SHP77 treated with DMSO at 0.1 percent for 48 hours (cell line): ENCODE measurements at places on chromosomes 1 and 21.

GRCh38 chr1:152029929-152030211, 6.9 kb downstream of the S100A11 start:
- DNase-seq: no peak

- DNase-seq: no peak
Observed at GRCh38 chr1:32204943-32205361, 519 bp upstream of the IQCC start.

- peak; percentile 74 for DNase-seq
Observed at GRCh38 chr1:229579059-229579673, 20.7 kb upstream of the ABCB10 start.

GRCh38 chr1:55214212-55214933, 791 bp downstream of the USP24 start:
- no peak for DNase-seq

DNA sequence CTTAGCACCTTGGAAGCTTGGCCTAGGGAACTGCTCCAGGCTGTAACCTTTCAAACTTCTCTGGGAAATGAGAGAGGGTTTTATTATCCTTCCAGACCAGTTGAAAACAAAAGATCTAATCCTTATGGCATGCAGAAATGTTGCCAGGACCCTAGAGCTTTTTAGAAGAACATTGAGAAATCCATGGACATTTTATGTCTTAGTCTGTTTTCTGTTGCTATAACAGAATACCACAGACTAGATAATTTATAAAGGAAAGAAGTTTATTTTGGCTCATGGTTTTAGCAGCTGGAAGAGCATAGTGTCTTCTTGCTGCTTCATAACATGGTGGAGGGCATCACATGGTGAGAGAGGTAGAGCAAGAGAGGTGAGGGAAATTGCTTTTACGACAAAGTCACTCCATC, 25.8 kb downstream of the OSBPL9 start:
- no peak for DNase-seq

DNA sequence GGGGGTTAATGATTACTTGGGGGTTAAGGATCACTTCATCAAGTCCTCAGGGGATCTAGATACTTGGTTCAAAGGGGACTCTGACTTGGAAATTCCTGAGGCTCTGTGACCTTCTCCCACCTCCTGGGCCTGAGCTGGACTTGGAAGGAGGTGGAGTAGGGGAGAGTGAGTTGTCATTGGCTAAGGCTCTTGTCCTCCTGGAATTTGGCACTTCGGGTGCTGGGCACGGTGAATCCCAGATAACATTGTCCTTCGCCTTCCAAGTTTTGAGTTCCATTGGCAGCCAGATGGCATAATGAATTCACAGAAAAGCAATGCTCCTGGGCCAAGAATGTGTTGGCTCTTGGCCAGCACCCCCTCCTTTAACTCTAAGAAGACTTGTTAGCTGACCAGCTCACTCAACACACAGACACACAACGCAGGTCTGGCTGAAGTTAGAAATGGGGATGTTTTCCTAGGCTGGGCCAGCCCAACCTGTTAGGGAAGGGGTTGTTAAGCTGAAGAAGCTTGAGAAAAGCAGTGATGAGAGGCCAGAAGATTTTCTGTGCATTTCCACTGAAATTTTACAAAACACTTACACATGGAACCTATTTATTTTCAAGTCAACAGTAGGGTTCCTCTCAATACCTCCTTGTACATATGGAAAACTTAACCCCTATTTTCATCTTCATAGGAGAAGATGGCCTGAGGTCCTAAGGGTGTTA, 29.7 kb downstream of the SLC26A9 start:
- no peak for DNase-seq

- DNase-seq: no peak
Observed at GRCh38 chr1:154316704-154317103, 4.2 kb upstream of the AQP10 start.

- no peak for DNase-seq
Observed at GRCh38 chr1:36583980-36584782, 101.5 kb upstream of the CSF3R start.

GRCh38 chr1:232282498-232282897, 347.4 kb downstream of the SIPA1L2 start:
- no peak for DNase-seq

DNA sequence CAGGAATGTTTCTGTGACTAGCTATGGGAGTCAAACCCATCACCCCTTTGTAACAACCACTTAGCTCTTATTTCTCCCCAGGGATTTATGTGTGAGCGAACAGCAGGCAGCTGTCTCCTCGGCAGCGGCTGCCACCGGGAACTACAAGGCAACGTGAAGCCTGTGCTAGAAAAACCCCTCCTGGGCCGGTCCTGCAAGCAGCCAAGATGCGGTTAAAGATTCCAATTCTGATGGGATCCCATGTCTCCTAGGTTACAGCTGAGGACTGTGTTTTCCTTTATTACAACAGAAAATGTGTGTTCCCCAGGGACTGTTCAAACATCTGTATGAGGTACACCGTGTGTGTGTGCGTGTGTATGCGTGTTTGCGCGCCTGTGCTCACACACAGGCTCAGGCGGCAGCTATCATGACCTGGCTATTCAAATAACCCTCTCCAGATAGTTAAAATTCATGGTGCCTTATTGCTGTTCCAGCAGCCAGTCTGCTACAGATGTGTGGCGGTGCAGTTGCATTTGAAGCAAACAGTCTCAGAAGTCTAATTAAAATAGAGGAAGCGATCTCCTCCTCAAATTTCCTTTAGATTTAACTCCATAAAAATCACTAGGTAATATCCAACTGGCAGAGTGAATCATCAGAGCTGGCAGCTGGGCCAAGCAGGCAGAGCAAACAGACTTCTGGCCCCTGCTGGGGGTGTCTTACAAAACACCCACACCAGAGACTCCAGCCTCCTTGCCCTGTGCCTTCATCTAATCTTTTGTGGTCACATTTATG, 68.0 kb downstream of the LMX1A start:
- peak; percentile 84 for DNase-seq

GRCh38 chr1:157099633-157100009, at the start of gene ETV3L:
Gene ETV3L, minus strand, starts transcription at chr1:157099808. Its CDS starts 285 bp downstream, at chr1:157099523.
- no peak for DNase-seq

GRCh38 chr1:247482747-247483146, 24.8 kb upstream of the OR2B11 start:
- no peak for DNase-seq

- no peak for DNase-seq
Observed at GRCh38 chr1:230291731-230292620, 134.2 kb downstream of the PGBD5 start.

- DNase-seq: no peak
Observed at GRCh38 chr1:156433602-156434001, 64.6 kb downstream of the RHBG start.

- no peak for DNase-seq
Observed at GRCh38 chr21:42733037-42733627, 79.7 kb downstream of the PDE9A start.

DNA sequence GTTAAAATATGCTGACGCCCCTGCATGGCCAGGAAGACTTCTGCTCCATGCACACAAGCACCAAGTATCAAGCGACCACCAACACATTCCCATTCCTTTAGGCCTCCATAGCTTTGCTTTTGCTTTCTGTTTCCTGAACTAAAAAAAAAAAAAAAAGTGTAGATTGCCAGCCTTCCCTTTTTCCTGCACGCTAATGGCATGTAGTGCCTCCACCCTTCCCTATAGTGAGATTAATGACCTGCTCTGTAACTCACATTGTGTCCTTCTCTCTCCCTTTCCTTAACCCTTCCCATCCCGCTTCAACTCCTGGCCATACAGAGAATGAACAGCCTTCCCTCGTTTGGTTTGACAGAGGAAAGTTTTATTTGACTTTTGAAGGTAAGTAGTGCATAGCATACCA, 57.1 kb upstream of the DYNLT5 start:
- DNase-seq: no peak

DNA sequence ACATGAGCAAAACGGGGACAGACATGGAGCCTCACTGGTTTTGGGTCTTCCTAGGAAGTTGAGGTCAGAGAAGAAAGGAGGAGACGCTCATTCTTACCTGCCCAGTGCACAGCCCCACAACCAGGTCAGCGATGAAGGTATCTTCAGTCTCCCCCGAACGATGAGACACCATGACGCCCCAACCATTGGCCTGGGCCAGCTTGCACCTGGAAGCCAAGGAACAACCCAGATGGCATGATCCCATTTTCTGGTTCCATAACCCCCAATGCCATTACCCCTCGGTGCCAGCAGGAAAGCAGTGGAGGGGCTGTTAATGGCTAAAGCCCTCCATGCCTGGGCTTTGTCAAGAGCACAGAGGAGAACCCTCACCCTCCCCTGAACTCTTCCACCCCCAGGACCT, 15.3 kb downstream of the ENO1 start:
- DNase-seq: no peak

DNA sequence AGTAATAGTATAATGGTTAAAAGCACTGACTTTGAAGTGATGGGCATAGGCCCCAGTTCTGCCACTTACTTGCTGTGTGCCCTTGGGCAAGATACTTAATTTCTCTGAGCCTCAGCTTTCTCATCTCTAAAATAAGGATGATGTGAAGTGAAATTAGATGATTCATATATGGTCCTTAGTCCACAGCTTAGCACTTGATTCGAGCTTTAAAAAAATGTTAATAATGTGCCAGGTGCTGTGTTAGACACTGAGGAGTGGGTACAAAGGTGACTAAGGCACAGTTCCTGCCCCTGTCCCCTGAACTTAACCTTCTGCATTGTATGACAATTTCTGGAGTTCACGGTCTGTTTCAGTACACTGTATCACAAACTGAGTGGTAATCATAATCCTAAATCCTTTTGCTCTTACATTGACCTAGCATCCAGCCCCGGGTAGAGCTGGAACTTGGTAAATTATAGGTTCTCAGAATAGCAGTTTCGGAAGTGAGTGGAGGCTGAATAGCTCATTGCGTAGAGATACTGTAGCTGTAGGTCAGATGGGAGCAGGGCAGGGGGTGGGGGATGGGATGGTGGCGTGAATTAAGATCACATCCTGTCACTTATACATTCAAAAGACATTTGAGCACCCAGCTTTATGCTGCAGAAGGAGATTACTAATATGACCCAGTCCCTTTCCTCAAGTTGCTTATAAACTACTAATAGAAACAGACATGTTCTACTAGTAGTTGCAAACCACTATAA, 1.5 kb downstream of the ZNF691 start:
- DNase-seq: no peak

GRCh38 chr1:183096351-183096750, 73.1 kb downstream of the LAMC1 start:
- no peak for DNase-seq

- no peak for DNase-seq
Observed at GRCh38 chr1:156260896-156261295, 13.0 kb upstream of the PAQR6 start.

- no peak for DNase-seq
Observed at GRCh38 chr1:234920136-234920842, 208.3 kb downstream of the TOMM20 start.

GRCh38 chr1:227568593-227568992, 5.2 kb downstream of the ZNF678 start:
- DNase-seq: no peak

- no peak for DNase-seq
Observed at GRCh38 chr1:221837896-221838295, 96.0 kb upstream of the DUSP10 start.

DNA sequence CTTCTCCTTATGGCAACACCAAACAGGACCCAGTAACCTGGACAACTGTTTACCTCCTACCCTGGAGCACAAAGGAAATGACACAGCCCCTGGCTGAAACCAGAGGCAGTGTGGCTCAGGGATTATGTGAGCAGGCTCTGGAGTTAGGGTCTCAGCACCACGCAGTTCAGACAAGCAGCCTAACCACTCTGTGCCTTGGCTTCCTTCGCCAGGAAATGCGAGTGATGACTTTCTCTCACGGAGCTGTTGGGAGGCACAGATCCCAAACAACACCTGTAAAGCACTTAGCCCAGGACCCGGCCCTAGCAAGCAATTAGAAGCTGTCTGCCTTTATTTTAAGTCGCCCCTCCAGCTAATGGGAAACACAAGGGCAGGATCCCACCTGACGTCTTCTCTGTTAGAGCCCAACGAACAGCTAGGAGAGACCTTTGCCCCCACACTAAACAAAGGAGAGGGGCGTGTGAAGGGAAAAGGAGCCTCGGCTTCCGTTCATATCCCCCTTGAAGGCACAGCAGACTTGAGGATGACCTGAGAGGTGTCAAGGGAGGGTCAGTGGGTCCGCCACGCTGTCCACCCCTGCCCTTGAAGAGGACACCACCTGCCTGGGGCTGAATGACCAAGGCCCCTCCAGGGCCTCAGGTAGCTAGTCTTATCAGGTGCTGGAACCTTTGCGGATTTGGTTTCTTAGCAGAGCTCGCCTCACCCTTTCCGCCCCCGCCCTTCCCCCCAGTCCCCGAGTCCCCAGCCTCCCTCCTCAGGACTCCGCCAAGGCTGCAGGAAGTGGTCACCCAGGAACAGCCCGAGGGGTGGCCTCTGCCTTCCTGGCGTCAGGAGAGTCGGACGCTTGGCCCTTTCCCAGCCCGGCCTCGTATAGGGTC, 860 bp downstream of the TMEM63A start:
- no peak for DNase-seq

- no peak for DNase-seq
Observed at GRCh38 chr1:217482356-217483102, 148.4 kb downstream of the GPATCH2 start.

DNA sequence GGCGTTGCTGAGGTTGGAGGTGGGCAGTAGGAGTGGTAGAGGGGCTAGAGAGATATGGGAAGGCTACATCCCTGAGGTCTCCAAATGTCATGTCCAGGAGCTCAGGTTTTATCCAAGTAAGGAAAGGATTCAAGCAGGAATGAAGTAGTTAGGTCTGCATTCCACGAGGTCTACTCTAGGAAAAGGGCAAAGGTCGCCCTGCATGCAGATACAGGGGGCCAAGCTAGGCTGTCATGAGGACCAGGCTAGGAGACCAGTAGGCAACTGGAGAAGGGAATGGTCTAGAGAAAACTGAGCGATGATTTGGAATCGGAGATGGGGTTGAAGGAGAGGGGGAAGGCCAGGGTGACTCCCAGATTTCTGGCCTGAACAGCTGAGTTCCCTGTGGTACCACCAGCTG, 48.7 kb downstream of the IRF2BP2 start:
- DNase-seq: no peak

GRCh38 chr1:192376374-192376773, 59.6 kb downstream of the RGS21 start:
- DNase-seq: no peak

DNA sequence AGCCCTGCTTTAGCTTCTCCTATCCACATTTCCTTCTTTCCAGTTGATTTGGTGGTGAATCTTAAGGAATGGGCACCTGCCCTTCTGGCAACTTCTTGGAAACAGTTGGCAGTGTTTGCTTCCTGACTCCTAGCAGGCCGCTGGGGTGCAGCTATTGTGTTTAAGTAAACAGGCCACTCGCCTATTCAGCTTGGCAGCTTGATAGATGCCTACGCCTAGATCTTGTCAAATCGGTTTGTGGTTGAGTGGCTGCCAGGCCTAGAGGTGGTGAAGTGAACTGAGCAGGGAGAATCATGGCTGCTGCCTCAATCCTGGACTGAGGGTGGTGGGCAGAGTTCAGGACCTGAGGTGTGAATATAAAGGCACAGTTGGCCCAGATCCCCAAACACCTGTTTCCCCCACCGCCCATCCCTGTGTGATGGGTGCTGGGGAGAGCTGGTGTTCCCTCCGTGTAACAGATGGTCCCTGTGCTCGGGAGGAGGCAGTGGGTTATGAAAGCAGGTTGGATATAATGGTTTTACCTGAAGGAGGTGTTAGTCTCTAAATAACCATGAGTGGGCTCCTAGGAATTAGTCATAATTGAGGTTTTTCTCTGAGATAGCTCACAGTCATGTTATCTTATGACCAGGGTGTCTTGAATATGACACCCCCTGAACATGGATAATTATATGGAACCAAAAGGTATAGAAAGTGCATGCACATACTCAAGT, 940 bp upstream of the PLA2G2C start:
- no peak for DNase-seq
